ENCODE measurements at places on chromosomes 3 and 15.

DNA sequence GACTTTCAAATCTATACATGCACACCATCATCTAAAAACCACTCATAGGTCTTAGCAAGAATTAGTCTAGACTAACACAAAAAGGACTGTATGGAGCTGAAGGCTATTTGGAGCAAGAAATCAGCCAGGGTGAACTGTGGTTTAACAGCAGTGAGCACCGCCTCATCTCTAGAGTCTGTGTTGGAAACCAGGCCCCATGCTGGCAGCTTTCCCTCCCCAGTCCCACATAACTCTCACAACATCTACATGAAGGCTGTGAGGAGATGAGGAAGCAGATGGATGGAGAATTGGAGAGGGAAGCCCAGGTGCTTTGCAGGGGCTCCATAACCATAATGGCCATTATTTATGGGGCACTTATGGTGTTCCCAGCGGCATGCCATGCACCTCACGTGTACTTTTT lies 133.2 kb upstream of the TOPAZ1 start:
- DNase-seq: no peak

DNA sequence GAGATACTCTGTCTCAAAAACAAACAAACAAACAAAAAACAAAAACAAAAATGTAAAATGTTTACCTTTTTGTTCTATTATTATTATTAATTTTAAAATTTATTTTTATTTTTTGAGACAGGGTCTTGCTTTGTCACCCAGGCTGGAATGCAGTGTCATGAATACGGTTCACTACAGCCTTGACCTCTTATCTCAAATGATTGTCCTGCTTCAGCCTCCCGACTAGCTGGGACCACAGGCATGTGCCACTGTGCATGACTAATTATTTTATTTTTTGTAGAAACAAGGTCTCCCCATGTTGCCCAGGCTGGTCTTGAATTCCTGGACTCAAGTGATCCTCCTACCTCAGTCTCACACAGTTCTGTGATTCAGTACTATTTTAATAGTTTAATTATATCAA lies 5.7 kb upstream of the SLC25A26 start:
- no peak for DNase-seq

GRCh38 chr3:183613366-183614285 lies 21.8 kb upstream of the KLHL24 start:
- no peak for DNase-seq

DNA sequence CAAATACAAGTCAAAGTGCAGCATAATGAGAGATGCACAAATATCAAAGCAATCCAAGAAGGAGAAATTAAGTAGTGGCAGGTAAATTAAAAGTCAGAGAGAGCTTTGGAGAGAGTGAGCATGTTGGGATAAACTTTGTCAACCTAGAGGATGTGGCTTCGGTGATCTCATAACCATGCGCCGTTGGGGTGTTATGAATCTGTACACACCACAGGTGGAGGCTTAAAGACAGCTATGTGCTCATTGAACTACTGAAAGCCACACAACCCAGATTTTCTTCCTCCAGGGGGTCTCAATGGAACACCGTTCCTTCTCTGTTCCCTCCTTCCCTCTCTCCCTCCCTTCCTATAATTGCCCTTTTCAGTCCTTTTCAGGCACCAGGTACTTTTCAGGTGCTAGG lies 52.0 kb downstream of the SUCNR1 start:
- no peak for DNase-seq

DNA sequence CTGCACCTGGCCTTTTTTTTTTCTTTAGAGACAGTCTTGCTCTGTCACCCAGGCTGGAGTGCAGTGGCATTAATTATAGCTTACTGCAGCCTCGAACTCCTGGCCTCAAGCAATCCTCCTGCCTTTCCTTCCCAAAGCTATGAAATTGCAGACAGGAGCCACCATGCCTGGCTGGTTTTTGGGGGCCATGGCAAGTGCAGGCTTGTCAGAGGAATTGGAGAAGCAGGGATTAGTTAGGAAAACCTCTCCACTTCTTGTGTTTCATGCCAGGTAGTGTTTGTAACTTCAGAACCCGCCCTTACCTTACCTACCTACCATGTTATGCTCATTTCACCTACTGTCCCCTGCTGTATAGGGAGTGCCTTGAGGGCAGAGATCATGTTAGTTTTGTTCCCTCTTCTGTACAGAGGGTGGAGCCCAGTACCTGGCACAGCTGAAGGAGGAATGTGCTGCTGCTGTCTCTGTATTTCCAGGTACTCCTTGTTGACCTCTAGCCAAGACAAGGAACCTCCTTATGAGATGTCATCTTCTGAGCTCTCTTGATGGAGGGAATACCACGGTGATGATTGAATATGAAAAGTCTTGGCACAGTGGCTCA lies 43.8 kb downstream of the TRAK1 start:
- DNase-seq: no peak

Data from CD8-positive, alpha-beta memory T cell (primary cell).